ENCODE measurements at places on chromosomes 2 and 18.

- DNase-seq: peak; percentile 43
Observed at GRCh38 chr18:23498877-23499276, 4.4 kb upstream of the RMC1 start.

DNA sequence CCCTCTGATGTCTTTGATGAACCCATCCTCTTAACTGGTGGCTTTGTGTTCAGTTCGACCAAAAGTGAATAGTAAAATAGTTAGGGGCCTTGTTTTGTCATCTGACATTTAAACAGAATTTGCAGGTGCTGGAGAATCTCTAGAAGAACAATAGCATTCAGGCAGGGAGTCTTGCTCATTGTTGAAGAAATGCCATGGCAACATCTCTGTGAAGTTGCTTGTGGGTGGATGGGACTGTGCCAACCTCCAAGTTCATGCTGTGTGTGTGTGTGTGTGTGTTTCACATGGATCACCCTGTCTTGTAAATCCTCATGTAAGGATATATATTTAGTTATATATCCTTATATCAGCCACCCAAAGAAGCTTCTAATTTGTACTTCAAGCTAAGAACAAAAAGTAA, 66.7 kb downstream of the SKA1 start:
- DNase-seq: no peak

- DNase-seq: no peak
Observed at GRCh38 chr2:202056611-202057010, 16.4 kb upstream of the KIAA2012 start.

GRCh38 chr2:161486111-161486510, 70.0 kb downstream of the TBR1 start:
- DNase-seq: no peak

GRCh38 chr18:26051843-26052242, 38.6 kb downstream of the SS18 start:
- DNase-seq: no peak

GRCh38 chr2:233793465-233794127, 15.5 kb downstream of the MROH2A start:
- DNase-seq: no peak

DNA sequence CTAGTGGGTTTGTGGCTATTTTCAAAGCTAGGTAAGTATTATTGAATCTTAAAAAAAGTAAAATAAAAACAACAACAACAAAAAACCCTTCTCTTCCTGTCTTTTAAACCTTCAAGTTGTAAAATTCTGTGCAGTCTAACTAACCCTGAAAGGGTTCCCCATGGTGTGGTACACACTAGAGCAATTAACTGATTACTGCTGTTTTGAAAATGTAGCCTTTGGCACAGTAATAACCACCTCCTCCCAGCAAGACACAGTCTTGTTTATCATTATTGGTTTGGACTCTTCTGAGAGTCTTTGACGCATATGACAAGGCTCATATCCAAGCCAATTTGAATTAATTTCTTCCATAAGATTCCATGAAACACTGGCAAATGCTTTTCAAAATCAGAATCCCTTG, 2184.6 kb upstream of the PIK3C3 start:
- no peak for DNase-seq

DNA sequence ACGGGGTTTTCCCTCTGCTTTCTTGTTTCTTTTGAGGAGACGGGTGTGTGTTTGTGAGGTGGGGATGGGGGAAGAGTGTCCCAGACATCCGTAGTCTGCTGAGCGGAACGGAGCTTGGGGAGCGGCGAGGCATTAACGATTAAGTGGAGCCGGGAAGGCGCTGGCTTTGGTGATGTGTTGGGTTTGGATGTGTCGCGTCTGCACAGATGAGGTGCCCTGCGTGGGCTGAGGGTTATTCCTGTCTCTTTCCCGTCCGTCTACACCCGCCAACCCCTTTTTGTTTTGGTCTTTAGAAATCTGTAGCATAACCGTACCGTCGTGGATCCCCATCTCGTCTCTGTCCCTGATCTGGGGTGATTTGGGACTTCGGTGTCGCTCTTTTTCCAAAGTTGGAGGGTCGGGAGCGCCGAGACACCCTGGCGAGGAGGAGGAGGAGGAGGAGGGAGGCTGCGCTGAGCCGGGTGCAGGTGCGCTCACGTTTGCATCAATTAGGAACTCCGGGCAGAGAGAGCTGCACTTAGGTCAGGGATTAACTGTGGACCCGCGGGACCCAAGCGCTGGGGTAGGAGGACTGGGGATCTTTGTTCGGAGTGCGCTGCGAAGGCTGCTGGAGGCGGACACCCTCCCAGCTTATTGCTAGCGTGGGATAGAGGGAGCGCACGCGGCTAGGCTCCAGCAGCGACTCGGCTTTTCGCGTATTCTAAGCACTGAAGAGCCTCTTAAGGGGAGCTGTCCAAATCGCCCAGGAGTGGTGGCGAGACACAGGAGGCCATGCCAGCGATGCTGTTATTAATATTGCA, 720.3 kb downstream of the DPP10 start:
- DNase-seq: no peak

DNA sequence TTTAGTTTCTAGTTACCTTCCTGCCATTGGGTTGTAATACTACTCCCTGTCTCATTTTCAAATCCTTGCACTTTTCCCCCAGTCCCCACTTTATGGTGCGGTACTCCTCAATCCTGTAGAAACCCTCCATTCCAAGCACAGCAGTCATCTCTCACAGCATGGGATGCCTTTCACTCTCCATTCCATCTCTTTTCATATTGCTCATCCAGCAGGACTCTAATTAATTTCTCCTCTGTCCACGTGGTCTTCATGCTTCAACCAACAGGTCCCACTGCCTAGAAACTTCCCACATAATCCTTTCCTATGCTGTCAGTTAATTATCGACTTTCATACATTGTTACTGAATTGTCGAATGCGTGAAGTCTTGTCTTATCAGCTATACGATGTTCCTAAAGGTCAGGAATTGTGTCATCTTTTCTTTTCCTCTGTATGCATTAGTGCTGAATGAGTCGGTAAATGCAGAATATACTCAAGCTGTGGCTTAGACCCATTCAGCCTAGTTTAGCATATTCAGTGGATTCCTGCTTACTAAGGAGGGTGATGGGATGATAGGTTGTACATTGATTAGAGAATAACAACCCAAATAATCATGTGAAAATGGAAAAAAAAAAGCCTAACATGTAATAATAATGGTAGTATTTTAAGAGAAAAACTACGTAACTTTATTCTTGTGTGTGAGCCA, 89.7 kb downstream of the CRIM1 start:
- DNase-seq: no peak

GRCh38 chr18:57660961-57661360, 39.3 kb upstream of the NARS1 start:
- peak; percentile 26 for DNase-seq

DNA sequence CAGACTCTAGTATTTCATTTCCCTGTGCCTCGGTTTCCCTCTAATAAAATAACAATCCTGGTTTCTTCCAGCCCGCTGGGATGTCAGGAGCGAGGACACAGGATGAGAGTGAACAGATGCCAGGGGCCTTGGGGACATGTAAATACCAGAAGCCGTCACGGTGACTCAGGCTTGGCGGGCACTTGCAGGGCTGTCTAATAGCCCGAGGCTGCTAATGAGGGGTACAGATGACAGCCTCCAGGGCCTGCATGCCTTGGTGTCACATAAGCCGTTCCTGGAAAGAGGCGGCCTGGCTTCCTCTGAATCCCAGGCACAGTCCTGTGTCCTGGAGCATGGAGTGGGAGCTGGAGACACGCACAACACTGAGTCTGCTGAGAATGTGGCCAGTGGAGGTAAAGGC, 28.2 kb downstream of the HS1BP3 start:
- no peak for DNase-seq

DNA sequence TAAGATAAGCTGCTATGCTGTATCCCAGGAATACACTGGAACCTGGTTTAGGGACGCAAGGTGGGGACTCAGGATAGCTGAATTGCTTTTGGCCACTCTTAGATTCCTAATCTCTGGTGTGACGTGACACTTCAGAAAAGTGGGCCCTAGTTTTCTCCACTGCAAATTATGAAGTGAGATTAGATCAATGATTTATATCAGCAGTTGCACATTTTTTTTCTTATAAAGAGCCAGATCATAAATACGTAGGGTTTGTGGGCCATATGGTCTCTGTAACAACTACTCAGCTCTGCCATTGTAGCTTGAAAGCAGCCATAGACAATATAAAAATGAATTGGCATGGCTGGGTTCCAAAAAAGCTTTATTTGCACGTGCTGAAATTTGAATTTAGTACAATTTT, 85.4 kb upstream of the CPO start:
- DNase-seq: no peak

- DNase-seq: no peak
Observed at GRCh38 chr2:120989512-120990441, 254.1 kb downstream of the GLI2 start.

Data from fibroblast of skin of left quadriceps (primary cell).